ENCODE measurements at places on chromosomes 5 and 9. TPM values are rescaled to one million over a fixed set of nuclear protein-coding genes. Genes with fewer than 3 reads are reported as not detected.

DNA sequence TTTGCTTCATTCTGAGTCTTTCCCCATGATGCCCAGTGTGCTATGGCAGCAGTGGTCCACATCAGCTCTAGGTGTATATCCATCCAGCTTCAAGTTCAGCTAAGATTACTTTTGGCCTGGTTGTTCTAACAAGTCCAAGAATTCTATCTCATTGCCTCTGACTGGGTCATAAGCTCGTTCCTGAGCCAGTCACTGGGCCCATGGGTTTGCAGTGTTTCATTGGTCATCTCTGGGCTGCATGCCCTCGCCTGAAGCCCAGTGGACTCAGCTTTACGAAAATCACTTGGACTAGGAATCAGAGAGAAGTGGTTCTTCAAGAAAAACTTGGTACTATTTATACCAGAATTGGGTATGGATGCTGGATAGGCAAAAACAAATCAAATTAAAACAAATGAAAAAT, 16.1 kb upstream of the ARHGAP26 start:
- DNase-seq: no peak

Gene DPH7
- 64.7 TPM for total RNA-seq

DNA sequence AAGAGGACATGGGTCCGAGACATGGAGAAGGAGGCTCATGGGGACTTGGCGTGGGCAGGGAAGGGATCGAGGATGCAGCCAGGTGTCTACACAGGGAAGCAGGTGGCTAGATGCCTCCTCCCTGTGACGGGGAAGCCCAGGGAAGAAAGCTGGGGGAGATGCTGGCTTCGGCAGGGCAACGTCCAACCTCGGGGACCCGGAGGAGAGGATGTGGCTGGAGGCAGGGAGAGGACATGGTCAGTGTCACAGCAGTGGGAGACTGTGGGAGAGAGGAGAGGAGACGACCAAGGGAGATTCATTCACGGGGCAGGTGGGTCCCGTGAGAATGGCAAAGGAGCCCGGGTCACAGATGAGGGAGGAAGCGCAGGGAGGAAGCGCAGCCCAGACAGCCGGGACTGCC, 73.2 kb upstream of the PHYKPL start:
- no peak for DNase-seq

DNA sequence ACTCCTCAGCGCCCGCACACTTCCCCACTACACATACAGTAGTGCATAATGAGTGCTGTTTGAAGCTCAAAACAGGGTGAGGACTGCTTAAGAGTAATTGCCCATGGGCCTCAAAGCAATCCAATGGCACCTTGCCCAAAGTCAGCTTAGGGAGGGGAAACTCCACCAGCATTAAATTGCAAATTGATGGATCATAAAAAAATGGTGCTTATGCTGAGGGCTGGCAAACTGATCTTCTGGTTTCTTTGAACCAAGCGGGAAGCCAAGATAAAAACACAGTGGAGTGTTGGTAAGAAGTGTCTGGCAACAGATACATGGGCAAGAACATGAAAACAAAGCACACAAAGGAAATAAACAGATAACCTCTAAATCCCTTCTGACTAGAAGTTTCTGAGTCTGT, 28.0 kb downstream of the TLE1 start:
- DNase-seq: no peak

Gene LECT2
- total RNA-seq: not detected

- no peak for DNase-seq
Measured at GRCh38 chr9:106616026-106616425, 246.9 kb upstream of the ZNF462 start.

Gene CARD9
- 0.57 TPM for total RNA-seq

Gene PCDHGC5
- total RNA-seq: 0.46 TPM

DNA sequence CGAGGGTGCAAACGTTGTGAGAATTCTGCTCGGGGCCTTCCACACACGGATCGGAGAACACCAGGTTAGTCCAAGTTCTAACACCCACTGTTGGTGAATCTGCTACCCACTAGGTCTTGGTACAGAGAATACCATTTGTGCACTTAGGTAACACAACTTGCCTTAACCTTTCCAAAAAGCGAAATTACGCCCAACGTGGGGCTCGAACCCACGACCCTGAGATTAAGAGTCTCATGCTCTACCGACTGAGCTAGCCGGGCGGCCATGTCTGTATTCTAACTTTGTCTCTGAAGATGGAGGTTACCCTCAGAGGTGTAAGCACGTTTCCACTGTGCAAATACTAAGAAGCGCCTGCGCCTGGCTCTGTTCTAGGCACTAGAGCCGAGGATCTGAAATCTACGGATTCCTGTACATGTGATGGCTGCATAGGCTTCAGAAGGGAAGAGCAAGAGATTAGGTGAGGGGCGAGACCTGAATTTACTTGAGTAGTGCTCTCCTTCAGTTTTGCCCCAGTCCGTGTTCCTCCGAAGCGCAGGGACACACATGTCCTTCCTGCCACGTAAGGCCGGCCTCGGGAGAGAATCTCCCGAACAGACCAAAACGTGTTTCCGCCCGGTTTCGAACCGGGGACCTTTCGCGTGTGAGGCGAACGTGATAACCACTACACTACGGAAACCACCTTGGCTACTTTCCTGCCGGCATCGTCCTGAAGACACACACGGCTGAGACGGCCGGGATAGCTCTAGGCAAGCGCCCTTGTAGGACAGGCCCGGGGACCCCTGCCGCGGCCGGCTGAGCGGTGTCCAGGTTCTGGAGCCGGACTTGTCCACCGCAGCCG, 1.1 kb upstream of the TRIM41 start:
- DNase-seq: peak; percentile 97

DNA sequence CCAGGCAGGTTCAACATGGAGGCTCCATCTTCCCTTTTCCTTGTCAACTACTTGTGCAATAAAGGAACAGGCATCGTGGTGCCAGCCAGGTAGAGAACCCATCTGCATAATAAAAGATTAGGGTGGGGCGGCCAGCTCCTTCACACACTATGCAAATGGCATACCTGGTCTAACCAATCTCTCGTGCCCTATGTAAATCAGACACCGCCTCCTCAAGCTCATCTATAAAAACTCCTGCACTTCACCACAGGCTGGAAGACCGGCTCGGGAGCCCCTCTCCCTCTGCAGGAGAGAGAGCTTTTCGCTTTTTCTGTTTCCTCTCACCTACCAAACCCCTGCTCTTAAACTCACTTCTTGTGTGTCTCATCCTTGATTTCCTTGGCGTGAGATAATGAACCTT, 244.3 kb upstream of the PUM3 start:
- DNase-seq: no peak

GRCh38 chr9:7536310-7536939, 263.2 kb downstream of the DMAC1 start:
- DNase-seq: peak; percentile 16

GRCh38 chr5:37789991-37790390, 49.9 kb downstream of the GDNF start:
- no peak for DNase-seq

- DNase-seq: peak; percentile 42
Measured at GRCh38 chr9:19409401-19410194, 789 bp downstream of the ACER2 start.

DNA sequence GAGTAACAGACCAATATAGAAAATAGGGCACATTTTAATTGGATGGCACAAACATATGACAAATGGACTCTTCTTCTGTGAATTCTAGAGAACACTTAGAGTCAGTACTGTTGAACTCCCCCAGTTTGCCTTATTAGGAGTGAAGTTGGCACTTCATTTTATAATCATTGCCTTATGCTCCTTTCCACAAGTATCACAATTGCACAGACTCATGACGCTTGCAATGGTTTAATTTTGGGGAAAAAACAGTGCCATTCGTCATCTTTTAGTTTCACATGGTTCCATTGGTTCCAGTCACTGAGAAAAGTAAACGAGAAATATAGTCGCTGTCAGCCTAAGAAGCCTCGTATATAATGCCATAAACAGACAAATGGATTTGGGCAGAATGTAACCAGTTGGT, 71.2 kb downstream of the LURAP1L start:
- DNase-seq: no peak

- DNase-seq: no peak
Measured at GRCh38 chr5:149447373-149448367, 68.6 kb upstream of the IL17B start.

DNA sequence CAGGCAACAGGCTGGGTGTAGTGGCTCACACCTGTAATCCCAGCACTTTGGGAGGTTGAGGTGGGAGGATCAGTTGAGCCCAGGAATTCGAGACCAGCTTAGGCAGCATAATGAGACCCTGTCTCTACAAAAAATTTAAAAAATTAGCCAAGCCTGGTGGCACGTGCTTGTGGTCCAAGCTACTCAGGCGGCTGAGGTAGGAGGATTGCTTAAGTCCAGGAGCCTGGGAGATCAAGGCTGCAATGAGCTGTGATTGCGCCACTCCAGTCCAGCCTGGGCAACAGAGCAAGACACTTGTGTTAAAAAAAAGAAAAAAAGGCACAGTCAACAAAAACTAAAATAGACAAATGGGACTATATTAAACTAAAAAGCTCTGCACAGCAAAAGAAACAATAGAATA, 29.3 kb downstream of the ATP6V0E1 start:
- DNase-seq: no peak

GRCh38 chr5:135417083-135417482, 18.1 kb upstream of the MACROH2A1 start:
- DNase-seq: no peak

GRCh38 chr5:62661126-62661525, 82.5 kb downstream of the LRRC70 start:
- DNase-seq: no peak

Gene TNFSF15
- total RNA-seq: not detected
